NCI-H2081 (cell line): ENCODE measurements at places on chromosomes 16 and 17.

- peak; percentile 70 for DNase-seq
Observed at GRCh38 chr16:71882505-71883167, 1.3 kb downstream of the ZNF821 start.

GRCh38 chr17:20256144-20256543 is 211.2 kb downstream of the LGALS9B start:
- DNase-seq = peak; percentile 83

GRCh38 chr16:28010671-28011070 is 52.8 kb downstream of the GSG1L start:
- DNase-seq = no peak

GRCh38 chr16:51544851-51545467 is 393.9 kb upstream of the SALL1 start:
- DNase-seq = no peak

DNA sequence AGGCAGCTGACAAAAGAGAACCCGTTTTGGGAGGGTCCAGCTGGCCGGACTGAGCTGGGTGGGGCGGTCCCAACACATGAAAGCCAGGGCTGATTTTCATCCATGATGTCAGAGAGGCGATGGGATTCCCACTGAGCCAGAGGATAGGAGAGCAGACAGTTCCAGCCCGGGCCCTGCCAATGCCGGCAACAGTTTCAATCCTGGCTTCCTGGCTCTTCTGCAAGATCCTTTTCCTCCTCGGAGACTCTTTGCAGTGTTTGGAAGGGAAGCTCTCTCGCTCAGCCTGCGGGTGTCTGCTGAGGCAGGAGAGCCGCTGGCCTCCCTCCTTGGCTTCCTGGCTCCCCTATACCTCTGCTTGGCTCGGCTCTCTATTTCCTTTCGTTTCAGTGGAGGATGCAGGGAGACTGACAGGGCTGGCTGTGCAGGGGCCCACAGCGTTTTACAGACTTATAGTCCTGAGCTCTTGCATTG is 145.5 kb upstream of the SOX9 start:
- DNase-seq = no peak
